Left cardiac atrium (tissue), 4 donors: ENCODE measurements at places on chromosomes 7 and 10. TPM values are rescaled to one million over a fixed set of nuclear protein-coding genes. Genes with fewer than 3 reads are reported as not detected.

Gene ZP3
- total RNA-seq = 0.76 TPM

Gene HOXA3
- 0.68 TPM for total RNA-seq

Gene TMEM270
- not detected for total RNA-seq

Gene ELAPOR2
- 9.5 TPM for total RNA-seq

Gene SLC26A3
- total RNA-seq = not detected

Gene PRKG1
- 31.5 TPM for total RNA-seq

Gene THSD7A
- 2.4 TPM for total RNA-seq

- peak; percentile 97 for DNase-seq
Observed at GRCh38 chr7:140696024-140696679, 356 bp upstream of the NDUFB2 start.

GRCh38 chr10:10911035-10911434 lies 106.6 kb upstream of the CELF2 start:
- no peak for DNase-seq

- no peak for DNase-seq
Observed at GRCh38 chr7:38049679-38050078, 128.4 kb upstream of the STARD3NL start.

- no peak for DNase-seq
Observed at GRCh38 chr7:6246251-6246917, 26.0 kb downstream of the CYTH3 start.

DNA sequence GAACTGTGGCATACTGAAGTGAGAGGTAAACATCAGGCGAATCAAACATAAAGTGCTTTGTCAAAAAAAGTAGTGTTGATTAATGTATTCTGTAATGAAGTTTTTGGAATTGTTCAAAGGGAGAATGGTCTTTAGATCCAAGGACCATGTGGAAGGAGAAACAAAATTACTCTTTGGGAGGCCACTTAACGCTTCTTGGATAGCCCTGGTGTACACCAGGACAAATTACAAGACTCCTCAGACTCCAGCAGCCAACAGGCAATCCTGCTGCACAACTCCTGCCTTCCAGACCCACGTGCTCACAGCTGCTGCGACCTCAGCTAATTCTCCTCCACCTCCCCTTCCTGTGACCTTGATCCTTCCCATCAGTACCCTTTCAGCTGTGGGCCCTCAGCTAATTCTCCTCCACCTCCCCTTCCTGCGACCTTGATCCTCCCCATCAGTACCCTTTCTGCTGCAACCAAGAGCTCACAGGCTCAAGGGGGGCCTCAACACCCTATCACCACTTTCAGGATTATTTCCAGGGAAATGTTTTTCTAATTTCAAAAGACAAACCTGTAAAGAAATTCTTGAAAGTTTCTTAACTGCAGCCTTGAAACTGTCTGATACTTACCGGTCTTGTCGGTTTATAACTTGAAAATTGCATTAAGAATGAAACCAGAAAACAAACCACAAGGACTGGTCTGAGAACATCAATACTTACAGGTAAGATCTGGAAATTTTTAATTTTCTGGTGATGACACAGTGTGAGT lies 29.7 kb upstream of the DDC start:
- DNase-seq = no peak

GRCh38 chr7:74220229-74220628 lies 10.4 kb downstream of the LAT2 start:
- DNase-seq = no peak

GRCh38 chr10:73894245-73894971 lies 16.5 kb upstream of the PLAU start:
- no peak for DNase-seq

DNA sequence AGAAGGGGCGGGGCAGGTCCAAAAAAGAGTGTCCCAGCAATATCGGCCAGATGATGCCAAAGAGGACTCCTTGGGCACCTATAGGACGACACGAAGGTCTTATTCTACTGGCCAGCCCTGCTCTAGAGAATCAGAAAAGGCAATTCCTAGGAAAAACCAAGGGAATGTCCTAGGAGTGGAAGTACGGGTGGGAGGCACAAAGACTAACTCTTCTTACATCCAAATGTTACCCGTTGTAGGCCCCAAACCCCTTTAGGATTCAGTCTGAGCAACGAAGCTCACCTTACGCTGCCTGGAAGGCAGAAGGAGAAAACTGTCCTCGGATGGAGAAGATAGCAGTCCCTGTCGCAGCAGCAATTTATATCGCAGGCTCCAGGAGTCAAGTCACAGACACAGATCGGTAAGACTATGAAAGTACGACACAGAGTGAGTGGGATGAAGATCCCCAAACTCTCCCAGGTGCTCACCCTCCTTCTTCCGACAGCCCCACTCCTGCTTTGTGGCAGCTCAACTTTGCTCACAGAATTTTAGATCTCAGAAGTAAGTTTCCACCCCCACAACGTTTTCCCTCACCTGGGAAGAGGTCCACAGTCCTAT lies 558 bp downstream of the TCTN3 start:
- no peak for DNase-seq

DNA sequence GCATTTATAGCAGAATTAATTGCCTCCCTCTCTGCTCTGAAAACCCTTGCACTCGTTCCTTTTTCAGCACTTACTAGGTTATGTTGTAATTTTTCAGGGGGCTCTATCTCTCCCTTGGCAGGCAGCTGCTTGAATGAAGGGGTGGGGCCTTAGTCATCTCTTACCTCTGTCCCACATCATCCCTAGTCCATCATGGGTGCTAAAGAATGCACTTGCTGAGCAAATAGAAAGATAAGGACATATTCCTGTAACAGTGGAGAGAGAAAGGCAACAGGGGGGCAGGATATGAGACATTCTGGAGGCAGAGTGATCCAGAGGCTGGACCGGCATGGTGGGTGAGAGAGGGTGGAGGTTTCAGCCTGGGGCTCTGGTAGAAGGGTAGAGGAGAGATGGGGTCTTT lies 60.0 kb downstream of the MINDY4 start:
- DNase-seq = no peak

DNA sequence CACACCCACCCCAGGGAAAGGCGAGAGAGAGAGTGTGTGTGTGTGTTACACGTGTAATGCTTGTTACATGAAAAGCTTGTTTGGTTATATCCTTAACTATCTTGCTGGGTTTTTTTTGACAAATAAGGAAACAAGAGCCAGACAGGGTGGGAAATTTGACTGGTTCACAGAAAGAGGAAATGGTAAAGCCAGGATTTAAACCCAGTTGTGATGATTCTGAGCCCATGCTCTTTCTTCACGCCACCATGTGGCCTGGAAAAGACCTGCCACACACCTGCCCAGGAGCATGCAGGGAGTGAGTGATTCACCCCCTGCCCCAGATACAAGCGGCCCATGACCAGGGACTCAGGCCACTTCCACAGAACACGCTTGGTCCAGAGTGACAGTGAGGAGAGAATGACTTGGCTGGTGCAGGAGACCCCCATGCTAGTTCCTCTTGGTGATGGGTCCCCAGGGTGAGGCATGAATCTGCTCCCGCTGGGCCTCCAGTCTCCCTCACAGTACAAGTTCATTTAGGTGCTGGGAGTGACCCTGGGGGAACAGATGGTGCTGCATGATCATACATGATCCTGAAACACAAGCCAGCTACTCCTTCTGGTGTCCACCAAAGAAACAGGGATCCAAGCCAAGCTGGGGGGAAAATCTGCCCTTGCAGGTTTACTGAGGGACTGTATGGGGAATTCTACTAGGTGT lies 21.0 kb upstream of the EIF5AL1 start:
- no peak for DNase-seq

- DNase-seq = no peak
Observed at GRCh38 chr10:99535764-99536337, 3.1 kb downstream of the NKX2-3 start.

DNA sequence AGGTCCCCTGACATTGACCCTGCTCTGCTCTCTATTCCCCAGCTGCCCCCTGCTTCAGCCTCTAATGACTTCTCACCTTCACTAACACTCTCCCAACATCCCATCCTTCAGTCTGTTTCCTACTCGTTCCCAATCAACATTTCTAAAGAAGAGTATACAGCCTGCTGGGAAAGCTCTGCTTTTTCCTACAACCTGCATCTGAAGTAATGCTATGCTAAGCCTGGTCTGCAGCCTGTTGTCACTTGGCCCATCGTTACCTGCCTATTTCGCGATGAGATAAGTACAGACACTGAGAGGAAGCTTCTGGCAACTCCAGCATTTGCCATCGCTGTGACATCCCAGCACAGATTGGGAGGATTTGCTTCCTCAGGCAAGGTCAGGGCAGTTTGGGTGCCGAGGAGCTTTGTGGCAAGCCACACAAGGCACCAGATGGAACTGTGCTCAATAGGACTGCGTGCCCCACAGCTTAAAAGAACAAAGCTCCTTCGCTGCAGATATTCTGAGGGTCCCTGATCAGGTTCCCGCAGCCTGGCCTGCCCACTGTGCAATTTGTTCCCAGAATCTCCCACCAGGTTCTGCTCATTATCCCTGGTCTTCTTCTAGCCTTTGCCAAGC lies 51.4 kb downstream of the PKD1L1 start:
- no peak for DNase-seq

- DNase-seq = no peak
Observed at GRCh38 chr10:35089611-35090161, 455 bp downstream of the CUL2 start.

DNA sequence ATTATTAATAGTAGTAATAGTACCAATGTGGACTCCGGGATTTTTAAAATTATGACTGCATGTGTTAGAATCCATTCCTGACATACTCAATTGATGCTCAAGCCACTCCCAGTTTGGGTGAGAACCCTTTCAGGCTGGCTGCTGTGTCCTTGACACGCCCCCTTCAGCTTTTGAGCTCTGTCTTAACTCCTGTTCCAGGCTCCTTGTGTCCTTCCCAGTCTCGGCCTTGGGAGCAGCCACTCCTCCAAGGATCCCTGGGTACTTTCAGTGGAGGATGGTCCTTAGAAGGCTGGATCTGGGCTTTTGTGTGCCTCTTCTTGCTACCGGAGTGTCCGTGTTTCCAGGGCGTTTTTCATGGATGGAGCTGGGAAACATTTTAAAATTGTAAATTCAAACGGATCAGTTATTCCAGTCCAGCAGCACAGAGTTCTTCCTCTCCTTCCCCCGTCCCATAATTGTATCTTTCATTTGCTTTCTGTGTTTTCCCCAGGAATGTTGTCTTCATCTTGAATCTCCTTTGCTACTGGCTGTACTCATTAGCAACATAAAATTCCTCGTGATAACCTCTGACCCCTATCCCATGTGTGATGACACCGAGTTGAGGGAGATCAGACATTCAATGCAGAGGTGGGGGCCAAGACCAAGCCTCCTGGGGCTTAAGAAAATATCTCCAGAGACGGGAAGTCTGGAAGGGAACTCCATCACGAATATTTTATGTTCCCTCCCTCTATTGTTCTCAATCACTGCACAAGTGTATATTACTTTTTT lies 40.0 kb upstream of the PFKFB3 start:
- no peak for DNase-seq
